OCI-LY7 (cell line): ENCODE measurements at places on chromosomes 5 and 9.

GRCh38 chr9:36679710-36680109, 107.0 kb downstream of the MELK start:
- no peak for DNase-seq

GRCh38 chr5:118863345-118863744, 125.0 kb downstream of the DTWD2 start:
- no peak for DNase-seq

DNA sequence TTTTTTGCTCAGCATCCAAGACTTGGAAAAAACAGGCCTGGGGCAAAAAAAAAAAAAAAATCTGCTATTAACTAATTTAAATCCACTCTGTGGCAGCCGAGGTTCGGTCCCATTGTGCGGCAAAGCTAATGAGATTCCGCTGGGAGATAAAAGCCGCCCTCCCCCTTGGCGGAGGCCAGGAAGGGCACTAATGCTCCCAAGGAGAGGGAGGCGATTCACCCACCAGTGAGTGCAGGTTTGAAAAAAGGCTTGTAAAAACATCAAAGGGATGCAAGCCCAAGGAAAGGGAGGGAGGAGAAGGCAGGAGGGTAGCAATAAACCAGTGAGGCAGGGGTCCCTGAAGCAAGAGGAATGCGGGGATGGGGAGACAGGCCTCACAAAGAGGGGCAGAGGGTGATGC, 129.5 kb upstream of the RAPGEF1 start:
- DNase-seq = no peak

- no peak for DNase-seq
These were observed 99.2 kb upstream of the SLC30A5 start for GRCh38 chr5:68994645-68995044.

- DNase-seq = no peak
These were observed 12.1 kb downstream of the PDCL start for GRCh38 chr9:122816163-122816867.

- peak; percentile 69 for DNase-seq
These were observed 726 bp downstream of the DAP start for GRCh38 chr5:10760096-10760920.

GRCh38 chr5:173884402-173885053, 3.6 kb upstream of the CPEB4 start:
- peak; percentile 52 for DNase-seq

- no peak for DNase-seq
These were observed 92.4 kb downstream of the NFIB start for GRCh38 chr9:14221558-14221957.

GRCh38 chr9:77847059-77847499, 184.5 kb downstream of the GNAQ start:
- no peak for DNase-seq

DNA sequence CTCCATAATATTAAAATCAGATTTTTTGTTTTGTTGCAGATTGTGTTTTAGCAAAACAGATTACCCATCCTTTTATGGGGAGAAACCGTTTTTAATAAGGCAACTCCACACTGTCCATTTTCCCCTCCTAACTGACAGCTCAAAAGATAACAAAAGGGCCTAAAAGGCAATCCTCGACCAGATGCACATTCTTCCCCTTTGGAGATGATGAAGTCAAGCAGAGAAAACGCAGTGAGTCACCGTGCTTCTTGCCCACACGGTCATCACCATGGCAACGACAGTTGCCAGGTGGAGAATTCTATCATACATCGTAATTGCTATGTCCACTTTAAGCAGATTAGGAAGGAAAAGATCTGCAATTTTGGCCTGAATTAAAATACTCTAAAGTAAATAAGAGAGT, 96.4 kb downstream of the DIRAS2 start:
- no peak for DNase-seq

DNA sequence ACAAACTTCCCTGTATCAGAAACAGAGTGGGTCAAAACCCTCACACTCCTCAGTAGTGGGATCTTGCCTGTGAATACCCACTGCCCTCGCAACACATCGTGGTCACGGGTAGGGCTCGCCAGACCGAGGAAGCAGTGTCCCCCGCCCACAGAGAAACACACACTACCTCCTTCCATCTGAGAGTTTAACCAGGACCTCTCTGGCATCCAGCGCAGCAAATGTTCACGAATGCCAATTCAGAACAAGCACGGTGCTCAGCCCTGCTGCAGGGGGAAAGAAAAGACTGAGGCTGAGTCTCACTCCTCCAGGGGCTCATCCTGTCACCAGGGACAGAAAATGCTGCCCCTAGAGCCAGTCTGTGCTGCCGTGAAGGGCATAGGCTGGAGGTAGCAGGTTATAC, 42.5 kb upstream of the SYNPO start:
- no peak for DNase-seq

GRCh38 chr5:31251032-31251431, 57.5 kb downstream of the CDH6 start:
- DNase-seq = no peak

GRCh38 chr5:390623-391491, 52.1 kb upstream of the EXOC3 start:
- DNase-seq = no peak

- DNase-seq = no peak
These were observed 75.0 kb downstream of the GCNT1 start for GRCh38 chr9:76534026-76534425.

GRCh38 chr5:66416698-66417097, 179.5 kb upstream of the MAST4 start:
- DNase-seq = no peak

DNA sequence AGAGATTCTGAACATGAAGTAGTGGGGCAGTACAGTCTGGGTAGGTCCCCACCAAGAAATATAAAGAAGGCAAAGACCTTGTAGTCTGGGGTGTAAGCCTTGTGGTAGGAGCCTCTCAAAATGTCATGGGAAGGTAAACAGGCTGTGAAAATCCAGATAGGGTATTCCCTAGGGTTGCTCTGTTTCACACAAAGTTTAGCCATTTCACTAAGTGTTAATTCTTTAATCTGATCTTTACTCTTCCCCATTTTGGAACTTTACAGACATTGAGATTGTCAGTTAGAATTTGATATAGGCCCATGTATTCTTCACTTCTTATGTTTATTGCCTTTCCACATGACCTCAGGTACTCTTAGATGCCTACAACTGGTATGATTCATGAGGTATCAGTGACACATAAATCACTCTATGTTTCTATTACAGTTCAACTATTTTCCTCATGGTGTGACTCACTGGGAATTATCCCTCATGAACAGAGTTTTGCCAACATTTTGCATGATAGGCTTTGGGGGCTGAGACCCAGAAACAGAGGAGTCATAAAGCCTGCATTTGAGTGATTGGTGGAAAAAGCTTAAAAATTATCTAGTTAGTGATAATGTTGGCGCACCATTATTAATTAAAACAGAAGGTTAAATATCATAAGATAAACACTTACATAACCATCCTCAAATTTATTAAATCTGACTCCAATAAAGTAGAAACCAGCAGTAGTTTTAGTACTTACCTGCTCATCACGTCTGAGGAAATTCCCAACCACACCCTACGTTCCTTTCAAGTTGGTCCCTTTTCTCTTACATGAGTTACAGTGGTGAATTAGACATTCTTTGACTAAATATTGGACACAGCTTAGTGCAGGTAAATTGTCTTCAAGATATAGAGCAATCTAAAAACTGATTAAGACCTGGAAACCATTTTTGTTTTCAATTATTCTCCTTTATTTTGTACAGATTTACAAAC, 399.8 kb upstream of the MEF2C start:
- no peak for DNase-seq

GRCh38 chr5:74767579-74767913, 497 bp downstream of the NSA2 start:
- peak; percentile 59 for DNase-seq

- DNase-seq = no peak
These were observed 113.7 kb downstream of the RASEF start for GRCh38 chr9:82949203-82949602.

GRCh38 chr5:32304622-32305021, 8.1 kb downstream of the MTMR12 start:
- peak; percentile 63 for DNase-seq

- peak; percentile 5 for DNase-seq
These were observed 314.0 kb downstream of the NDUFS4 start for GRCh38 chr5:53874409-53874808.

- DNase-seq = no peak
These were observed 75.1 kb downstream of the MAT2B start for GRCh38 chr5:163580516-163580915.

GRCh38 chr5:37789991-37790390, 49.9 kb downstream of the GDNF start:
- no peak for DNase-seq
